ENCODE measurements at places on chromosomes 6 and 20.

DNA sequence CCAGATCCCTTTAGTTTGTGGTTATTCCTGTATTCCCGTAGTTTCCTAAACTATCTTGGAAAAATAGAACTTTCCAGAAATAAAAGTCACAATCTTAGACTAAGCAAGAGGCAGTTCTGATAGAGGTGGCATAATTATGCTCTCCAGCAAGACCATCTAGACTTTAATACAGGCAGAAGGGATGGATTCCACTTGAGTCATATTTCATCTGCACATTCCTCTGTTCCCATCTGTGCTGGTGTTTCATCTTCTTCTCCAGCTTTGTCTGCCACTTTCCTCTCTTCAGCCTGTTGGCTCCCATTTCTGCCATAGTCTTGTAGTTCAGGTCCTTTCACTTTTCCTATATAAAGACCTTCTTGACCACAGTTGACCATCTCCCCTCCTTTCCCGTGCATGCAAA lies 102.9 kb downstream of the SOBP start:
- H3K4me3 ChIP-seq, result no peak overlapping the region
- no peaks in the 10 kb centered on the region for H3K36me3 ChIP-seq
- H3K27me3 ChIP-seq, result no peaks in the 10 kb centered on the region
- DNase-seq, result no peak
- H3K4me1 ChIP-seq, result no peaks in the 10 kb centered on the region
- no peak overlapping the region for H3K27ac ChIP-seq

GRCh38 chr20:49843770-49844380 lies 31.2 kb downstream of the SLC9A8 start:
- H3K27ac ChIP-seq, result no peak overlapping the region
- no peaks in the 10 kb centered on the region for H3K36me3 ChIP-seq
- H3K4me1 ChIP-seq, result no peaks in the 10 kb centered on the region
- DNase-seq, result no peak

- H3K27me3 ChIP-seq, result no peaks in the 10 kb centered on the region
- H3K4me3 ChIP-seq, result no peak overlapping the region
- H3K27ac ChIP-seq, result no peak overlapping the region
- no peak for DNase-seq
- no peaks in the 10 kb centered on the region for H3K36me3 ChIP-seq
- H3K4me1 ChIP-seq, result no peaks in the 10 kb centered on the region
These were observed 15.1 kb downstream of the SLC22A3 start for GRCh38 chr6:160363016-160363996.

DNA sequence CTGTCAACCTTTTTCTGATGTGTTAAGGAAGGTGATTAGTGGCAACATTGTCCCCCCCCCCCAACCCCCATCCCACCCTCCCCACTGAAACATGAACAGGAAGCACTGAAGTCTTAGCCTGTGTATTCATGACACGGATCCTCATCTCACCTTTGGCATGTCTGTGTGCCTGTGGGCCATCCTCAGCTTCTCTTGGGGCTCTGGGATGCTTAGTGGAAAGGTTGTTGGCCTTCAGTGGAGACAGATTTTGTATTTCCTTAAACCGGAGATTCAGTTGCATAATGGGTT lies 93.6 kb downstream of the RREB1 start:
- H3K4me1 ChIP-seq, result peaks cover 46% of the 10 kb centered on the region
- peak overlapping the region; percentile 48 for H3K27ac ChIP-seq
- H3K4me3 ChIP-seq, result no peak overlapping the region
- H3K36me3 ChIP-seq, result no peaks in the 10 kb centered on the region
- DNase-seq, result no peak
- H3K27me3 ChIP-seq, result no peaks in the 10 kb centered on the region

- H3K4me3 ChIP-seq, result no peak overlapping the region
- H3K4me1 ChIP-seq, result no peaks in the 10 kb centered on the region
- no peak for DNase-seq
- no peaks in the 10 kb centered on the region for H3K36me3 ChIP-seq
- H3K27me3 ChIP-seq, result no peaks in the 10 kb centered on the region
These were observed 545.5 kb downstream of the EPM2A start for GRCh38 chr6:145189836-145190235.

DNA sequence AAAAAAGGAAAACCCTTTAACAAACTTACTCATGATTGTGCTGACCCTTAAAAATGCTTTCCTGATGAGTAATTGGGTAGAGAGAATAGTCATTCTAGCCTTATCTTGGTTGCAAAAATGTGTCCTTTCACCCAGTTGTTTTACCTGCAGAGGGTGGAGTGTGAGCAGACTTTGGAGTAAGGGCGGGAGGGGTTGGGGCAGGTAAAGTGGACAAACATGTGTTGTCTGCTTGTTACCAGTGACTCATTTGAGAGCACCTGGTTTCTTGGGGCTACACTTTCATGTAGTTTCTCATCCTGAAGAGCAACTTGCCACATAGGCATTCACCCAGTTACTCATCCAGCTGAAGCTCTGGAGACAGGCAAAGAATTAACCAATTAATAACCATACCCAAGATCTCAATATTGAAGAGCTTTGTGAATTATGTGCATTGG lies 121.1 kb downstream of the TNFRSF21 start:
- no peaks in the 10 kb centered on the region for H3K36me3 ChIP-seq
- H3K4me1 ChIP-seq, result no peaks in the 10 kb centered on the region
- H3K27me3 ChIP-seq, result no peaks in the 10 kb centered on the region
- no peak for DNase-seq
- H3K27ac ChIP-seq, result no peak overlapping the region

- DNase-seq, result no peak
- H3K36me3 ChIP-seq, result no peaks in the 10 kb centered on the region
- H3K4me3 ChIP-seq, result no peak overlapping the region
- H3K27me3 ChIP-seq, result no peaks in the 10 kb centered on the region
These were observed 21.9 kb downstream of the BTBD9 start for GRCh38 chr6:38617856-38618255.

DNA sequence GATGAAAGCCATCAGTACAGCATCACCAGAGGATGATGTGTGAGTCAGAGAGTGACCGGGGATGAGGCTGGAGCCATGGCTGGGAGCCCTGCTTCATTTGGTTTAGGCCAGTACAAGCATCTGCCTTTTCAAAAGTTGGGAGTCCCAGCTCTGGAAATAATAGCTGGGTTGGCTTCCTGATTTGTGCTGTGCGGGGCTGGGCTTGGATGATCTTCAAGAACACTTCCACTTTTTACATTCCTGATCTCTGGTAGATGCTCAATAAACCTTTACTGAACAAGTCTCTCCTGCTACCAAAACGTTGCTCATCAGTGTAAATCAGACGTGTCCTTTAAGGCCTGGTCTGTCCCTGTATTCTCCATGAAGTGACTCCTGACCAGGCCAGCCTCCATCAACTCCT lies 44.1 kb upstream of the ADGRF4 start:
- no peak overlapping the region for H3K27ac ChIP-seq
- H3K27me3 ChIP-seq, result no peaks in the 10 kb centered on the region
- no peaks in the 10 kb centered on the region for H3K36me3 ChIP-seq
- DNase-seq, result no peak

DNA sequence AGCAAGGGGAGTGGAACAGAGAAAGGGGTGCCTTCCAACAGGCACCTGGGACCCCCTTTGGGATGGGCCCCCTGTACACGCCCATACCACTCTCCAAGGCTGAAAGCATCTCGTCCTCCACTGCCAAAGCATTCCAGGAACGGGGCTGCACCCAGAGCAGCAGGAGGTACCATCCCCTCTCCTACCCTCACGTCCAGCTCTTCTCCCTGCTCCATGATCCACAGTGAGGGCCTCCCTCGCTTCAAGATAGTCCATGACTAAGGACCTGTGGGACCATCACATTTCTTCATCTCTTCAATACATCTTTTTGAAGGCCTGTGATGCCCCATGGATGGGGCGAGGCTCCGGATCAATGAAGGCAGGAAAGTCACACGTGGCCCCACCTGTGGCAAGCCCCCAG lies 209.9 kb downstream of the ANKRD60 start:
- DNase-seq, result no peak
- no peak overlapping the region for H3K4me3 ChIP-seq
- H3K4me1 ChIP-seq, result no peaks in the 10 kb centered on the region
- H3K36me3 ChIP-seq, result no peaks in the 10 kb centered on the region
- H3K27me3 ChIP-seq, result no peaks in the 10 kb centered on the region

- DNase-seq, result no peak
- H3K36me3 ChIP-seq, result no peaks in the 10 kb centered on the region
- no peaks in the 10 kb centered on the region for H3K4me1 ChIP-seq
- H3K27me3 ChIP-seq, result no peaks in the 10 kb centered on the region
- H3K27ac ChIP-seq, result no peak overlapping the region
- H3K4me3 ChIP-seq, result no peak overlapping the region
These were observed 230.7 kb upstream of the QKI start for GRCh38 chr6:163183806-163184205.
